Activated naive CD8-positive, alpha-beta T cell treated with anti-CD3 and anti-CD28 coated beads for 36 hours (primary cell): ENCODE measurements at places on chromosomes 7 and 10. TPM values are rescaled to one million over a fixed set of nuclear protein-coding genes. Genes with fewer than 3 reads are reported as not detected.
A peak's percentile ranks its signal among the peaks of the same experiment; 100 is the strongest.

ARMC3 gene
- 0.39 TPM for total RNA-seq

SPDYE3 gene
- total RNA-seq = not detected

ARPC1A gene
- total RNA-seq = 55.0 TPM

LRRC18 gene
- not detected for total RNA-seq

DNA sequence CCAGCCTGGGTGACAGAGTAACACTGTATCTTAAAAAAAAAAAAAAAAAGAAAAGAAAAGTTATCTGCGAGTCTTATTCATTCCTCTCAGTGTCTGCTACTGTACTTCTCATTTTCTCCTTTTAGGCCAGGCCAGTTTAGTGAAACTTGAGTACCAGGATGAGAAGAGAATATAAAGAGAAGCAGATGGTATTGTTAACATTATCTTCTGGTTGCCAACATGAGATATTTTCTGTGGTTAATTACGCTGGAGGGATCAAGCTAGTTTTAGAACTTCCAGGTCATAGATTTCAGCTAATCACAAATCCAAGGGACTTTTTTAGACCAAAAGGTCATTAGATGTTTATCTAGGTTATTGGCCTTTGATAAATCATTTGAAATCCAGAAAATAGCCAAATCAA lies 252.6 kb upstream of the SMIM30 start:
- no peak overlapping the region for H3K27ac ChIP-seq

DNA sequence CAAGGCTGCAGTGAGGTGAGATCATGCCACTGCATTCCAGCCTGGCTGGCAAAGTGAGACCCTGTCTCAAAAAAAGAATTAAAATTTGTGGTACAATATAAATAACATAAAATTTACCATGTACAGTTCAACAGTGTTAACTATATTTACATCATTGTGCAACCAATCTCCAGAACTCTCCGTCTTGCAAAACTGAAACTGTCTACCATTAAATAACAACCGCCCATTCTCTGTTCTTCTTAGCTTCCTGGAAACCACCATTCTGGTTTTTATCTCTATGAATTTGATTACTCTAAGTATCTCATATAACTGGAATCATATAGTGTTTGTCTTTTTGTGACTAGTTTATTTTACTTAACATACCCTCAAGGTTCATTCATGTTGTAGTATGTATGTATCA lies 167.6 kb downstream of the AUTS2 start:
- H3K4me1 ChIP-seq = no peaks in the 10 kb centered on the region
- no peak overlapping the region for H3K27ac ChIP-seq

- no peak overlapping the region for H3K27ac ChIP-seq
- H3K36me3 ChIP-seq = no peaks in the 10 kb centered on the region
- H3K27me3 ChIP-seq = peaks cover 3% of the 10 kb centered on the region
- peaks cover 5% of the 10 kb centered on the region for H3K4me1 ChIP-seq
- DNase-seq = no peak
- no peak overlapping the region for H3K4me3 ChIP-seq
Observed at GRCh38 chr10:93615576-93616235, 3.4 kb downstream of the PDE6C start.

- no peak for DNase-seq
- no peaks in the 10 kb centered on the region for H3K36me3 ChIP-seq
- H3K27me3 ChIP-seq = peaks cover 9% of the 10 kb centered on the region
Observed at GRCh38 chr7:94251-94801, 98.0 kb upstream of the FAM20C start.

DNA sequence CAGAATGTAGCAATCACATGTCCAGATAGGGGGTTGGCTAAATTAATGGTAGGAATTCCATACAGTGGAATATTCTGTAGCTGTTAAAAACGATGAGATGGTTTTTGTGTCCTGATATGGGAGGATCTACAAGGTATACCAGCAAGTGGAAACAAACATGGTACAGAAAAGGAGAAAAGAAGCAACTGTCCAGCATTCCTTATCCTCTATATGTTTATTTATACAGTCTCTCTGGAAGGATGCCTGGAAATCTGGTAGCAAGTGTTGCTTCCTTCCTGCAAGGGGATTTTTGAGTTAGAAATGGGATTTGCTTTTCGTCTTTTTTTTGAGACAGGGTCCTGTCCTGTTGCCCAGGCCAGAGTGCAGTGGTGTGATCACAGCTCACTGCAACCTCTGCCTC lies 19.3 kb downstream of the IL15RA start:
- no peak overlapping the region for H3K27ac ChIP-seq
- peaks cover 34% of the 10 kb centered on the region for H3K36me3 ChIP-seq
- H3K27me3 ChIP-seq = no peaks in the 10 kb centered on the region
- no peaks in the 10 kb centered on the region for H3K4me1 ChIP-seq
- no peak overlapping the region for H3K4me3 ChIP-seq
- no peak for DNase-seq

GRCh38 chr7:106057962-106058927 lies 53.9 kb downstream of the SYPL1 start:
- no peaks in the 10 kb centered on the region for H3K36me3 ChIP-seq
- H3K27ac ChIP-seq = no peak overlapping the region
- DNase-seq = peak; percentile 51
- no peak overlapping the region for H3K4me3 ChIP-seq
- peaks cover 43% of the 10 kb centered on the region for H3K4me1 ChIP-seq
- no peaks in the 10 kb centered on the region for H3K27me3 ChIP-seq

GRCh38 chr7:47455872-47456185 lies 126.1 kb downstream of the TNS3 start:
- no peak for DNase-seq
- no peaks in the 10 kb centered on the region for H3K27me3 ChIP-seq
- H3K27ac ChIP-seq = no peak overlapping the region

GRCh38 chr10:100748231-100749058 lies 3.1 kb downstream of the PAX2 start:
- peaks cover 93% of the 10 kb centered on the region for H3K27me3 ChIP-seq
- DNase-seq = no peak
- no peak overlapping the region for H3K4me3 ChIP-seq

GRCh38 chr7:111098011-111098925 lies 7.3 kb downstream of the LRRN3 start:
- H3K36me3 ChIP-seq = peaks cover 68% of the 10 kb centered on the region
- H3K27ac ChIP-seq = peak overlapping the region; percentile 79
- H3K4me1 ChIP-seq = peaks cover 74% of the 10 kb centered on the region
- peak overlapping the region; percentile 74 for H3K4me3 ChIP-seq
- H3K27me3 ChIP-seq = no peaks in the 10 kb centered on the region

DNA sequence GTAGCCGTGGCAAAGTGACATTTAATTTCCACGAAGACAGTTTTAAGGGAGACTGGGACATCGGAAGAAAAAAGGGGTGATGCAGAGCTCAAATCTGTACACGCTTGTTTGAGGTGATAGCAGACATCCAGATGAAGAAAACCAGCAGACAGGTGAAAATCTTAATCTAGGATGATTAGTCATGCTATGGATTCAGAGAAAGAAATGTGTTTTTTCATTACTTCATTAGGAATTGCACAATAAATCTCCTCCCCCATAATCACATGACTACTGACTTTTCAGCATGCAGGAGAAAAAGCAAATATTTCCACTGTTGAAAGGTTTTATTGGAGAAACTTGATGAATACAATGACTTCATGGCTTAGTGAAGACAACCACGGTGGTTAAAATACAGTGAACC lies 2.5 kb downstream of the NUDT5 start:
- DNase-seq = no peak
- no peaks in the 10 kb centered on the region for H3K27me3 ChIP-seq
- peaks cover 21% of the 10 kb centered on the region for H3K4me1 ChIP-seq
- no peak overlapping the region for H3K4me3 ChIP-seq
- H3K36me3 ChIP-seq = peaks cover 28% of the 10 kb centered on the region

GRCh38 chr10:63758080-63758479 lies 236.9 kb downstream of the REEP3 start:
- H3K27me3 ChIP-seq = peaks cover 26% of the 10 kb centered on the region
- no peak overlapping the region for H3K4me3 ChIP-seq
- no peak for DNase-seq
- no peaks in the 10 kb centered on the region for H3K4me1 ChIP-seq
- H3K27ac ChIP-seq = no peak overlapping the region

- H3K36me3 ChIP-seq = no peaks in the 10 kb centered on the region
- H3K27ac ChIP-seq = no peak overlapping the region
- H3K4me1 ChIP-seq = no peaks in the 10 kb centered on the region
- peaks cover 25% of the 10 kb centered on the region for H3K27me3 ChIP-seq
Observed at GRCh38 chr7:26543951-26544350, 252.3 kb downstream of the SNX10 start.
